ENCODE measurements at places on chromosomes 2 and 18. TPM values are rescaled to one million over a fixed set of nuclear protein-coding genes. Genes with fewer than 3 reads are reported as not detected.
A peak's percentile ranks its signal among the peaks of the same experiment; 100 is the strongest.

DNA sequence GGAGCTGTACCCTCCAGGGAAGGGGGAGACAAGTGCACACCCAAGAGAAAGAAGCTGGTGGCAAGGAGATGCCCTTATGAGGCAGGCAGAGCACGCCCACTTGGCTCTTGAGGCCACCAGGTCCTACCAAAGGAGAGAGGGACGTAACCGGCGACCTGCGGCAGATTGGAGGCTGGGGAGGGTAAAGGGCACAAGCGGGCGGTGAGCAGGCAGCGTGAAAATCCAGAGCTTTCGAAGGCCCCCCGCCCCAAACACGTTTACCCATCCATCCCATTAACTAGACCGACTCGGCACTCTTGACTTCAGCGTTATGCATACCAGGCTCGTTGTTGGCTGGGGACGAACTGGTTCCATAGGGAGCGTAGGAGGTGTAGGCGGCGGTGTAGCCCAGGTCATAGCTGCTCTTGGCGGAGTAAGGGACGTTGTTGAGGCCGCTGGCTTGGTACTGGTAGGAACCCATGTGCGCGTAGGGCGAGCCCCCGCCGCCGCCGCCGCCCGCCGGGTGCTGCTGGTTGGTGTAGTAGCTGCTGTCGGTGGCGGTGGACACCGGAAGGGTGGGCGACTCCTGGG, 794 bp downstream of the DLX2 start:
- peak; percentile 31 for DNase-seq

DNA sequence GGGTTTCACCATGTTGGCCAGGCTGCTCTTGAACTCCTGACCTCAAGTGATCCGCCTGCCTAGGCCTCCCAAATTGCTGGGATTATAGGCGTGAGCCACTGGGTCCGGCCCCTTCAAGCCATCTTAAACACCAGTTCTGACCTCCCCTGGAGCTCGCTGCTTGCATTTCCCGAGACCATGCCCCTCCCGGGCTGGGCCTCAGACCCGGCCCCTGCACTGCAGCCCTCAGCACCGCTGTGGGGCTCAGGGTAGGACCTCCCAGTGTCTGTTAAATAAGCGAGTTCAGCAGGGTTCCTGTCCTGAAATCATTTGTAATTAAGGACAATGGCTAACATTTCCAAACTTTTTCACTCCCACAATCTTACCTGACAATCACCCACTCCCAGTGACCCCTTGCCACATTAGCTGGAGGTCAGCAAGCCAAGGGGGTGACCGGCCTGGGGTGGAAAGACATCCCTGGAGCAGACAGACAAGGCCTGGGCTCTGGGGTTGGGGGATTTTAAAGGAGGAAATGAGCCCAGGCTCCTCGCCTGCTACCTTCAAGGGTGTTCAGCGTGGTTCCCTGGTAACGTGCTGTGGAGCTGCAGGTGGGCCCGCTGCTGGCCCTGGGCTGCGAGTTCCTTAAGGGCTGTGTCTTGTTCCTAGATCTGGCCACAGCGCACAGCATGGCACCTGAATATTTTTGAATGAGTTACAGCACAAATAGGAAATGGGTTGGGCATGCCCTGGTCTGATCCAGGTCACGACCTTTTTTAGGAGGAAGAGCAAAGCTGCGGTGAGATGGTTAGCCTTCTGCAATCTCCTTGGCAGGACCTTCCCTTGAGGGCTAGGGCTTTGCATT, 15.1 kb downstream of the CYS1 start:
- DNase-seq: no peak

DNA sequence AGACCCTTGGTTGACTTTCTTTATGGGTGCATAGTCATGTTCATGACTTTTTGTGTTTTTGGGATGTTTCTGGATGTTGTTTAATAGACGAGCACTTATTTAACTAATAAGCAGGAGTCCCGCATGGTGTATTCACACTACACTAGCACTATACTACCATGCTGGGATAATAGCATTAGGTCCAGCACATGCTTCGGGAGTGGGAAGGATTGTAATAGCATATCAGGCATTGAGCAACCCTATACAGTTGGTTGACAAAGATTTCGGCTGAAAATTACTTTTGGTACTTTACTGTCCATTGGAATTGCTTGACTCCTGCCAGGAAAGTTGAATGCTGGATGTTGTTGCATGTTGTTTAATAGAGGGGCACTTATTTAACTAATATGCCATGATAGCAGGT, 2.8 kb downstream of the SH3RF3 start:
- no peak for DNase-seq

DNA sequence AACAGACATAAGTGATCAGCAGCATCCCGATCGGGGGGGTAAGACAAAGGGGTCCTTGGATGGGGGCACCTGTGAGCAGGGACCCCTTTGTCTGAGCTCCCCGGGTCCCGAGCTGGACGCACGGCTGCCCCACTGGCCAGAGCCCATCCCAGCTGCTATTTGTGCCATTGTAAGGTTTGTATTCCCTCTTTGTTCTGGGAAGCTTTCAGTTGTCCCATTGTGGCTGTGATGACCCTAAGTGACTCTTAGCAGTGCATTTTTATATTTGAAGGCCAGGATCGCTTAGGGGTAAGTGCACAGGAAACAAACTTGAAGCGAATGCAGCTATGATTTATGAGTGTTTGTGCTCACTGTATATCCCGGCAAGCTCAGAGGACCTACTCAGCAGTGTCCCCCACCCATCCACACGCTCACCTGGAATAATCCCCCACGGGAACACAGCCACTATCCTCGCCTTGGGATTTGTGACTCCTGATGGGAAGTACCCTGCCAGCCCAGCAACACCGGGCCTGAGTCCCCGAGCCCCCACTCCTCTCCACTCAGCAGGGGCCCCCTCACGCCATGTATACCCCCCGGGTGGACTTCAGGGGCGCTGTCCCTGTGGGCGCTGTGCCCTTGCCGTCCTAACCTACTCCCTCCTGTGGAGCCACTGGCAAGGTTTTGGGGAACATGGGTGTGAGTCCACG, 80.1 kb downstream of the MBP start:
- no peak for DNase-seq

OXER1 gene
- not detected for total RNA-seq

DNA sequence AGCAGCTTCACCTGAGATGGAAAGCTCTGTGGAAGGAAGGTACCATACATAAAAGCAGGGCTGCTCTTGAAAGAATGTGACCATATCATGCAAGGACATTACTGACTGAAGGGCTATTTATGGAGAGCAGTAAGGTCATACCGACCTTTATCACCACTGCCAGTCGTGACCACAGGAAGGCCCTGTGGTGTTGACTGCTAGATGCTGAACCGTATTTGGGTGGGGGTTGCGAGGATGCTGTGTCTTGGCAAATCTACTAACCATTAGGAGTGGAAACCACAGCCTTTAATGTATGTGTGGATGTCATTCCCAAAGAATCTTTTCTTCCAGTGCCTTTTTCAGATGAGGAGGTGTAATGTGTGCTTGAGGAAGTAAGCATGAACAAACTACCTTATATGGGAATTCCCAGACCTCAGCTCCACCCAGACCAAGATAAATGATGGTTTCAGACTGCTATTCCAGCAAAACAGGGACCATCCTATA, 60.8 kb downstream of the LIMS1 start:
- no peak for DNase-seq

DNA sequence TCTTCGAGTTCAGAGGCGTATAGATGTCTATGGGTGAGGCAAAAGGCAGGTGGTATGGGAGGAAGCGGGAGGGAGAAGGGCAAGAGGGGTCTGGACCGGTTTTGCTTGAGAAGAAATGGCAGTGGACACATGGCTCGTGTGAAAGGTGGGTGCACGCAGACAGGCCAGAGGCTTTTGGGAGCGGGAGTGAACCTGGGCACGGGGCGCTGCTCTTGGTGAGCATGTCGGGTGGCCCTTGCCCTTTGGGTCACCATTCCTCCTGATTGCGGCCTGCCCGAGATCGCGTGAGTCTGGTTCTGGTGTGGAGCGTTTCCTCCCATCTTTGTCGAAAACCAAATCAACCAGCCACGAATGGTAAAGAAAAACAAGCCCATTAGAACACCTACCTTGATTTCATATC, 12.6 kb downstream of the LDLRAD4 start:
- no peak for DNase-seq

DNA sequence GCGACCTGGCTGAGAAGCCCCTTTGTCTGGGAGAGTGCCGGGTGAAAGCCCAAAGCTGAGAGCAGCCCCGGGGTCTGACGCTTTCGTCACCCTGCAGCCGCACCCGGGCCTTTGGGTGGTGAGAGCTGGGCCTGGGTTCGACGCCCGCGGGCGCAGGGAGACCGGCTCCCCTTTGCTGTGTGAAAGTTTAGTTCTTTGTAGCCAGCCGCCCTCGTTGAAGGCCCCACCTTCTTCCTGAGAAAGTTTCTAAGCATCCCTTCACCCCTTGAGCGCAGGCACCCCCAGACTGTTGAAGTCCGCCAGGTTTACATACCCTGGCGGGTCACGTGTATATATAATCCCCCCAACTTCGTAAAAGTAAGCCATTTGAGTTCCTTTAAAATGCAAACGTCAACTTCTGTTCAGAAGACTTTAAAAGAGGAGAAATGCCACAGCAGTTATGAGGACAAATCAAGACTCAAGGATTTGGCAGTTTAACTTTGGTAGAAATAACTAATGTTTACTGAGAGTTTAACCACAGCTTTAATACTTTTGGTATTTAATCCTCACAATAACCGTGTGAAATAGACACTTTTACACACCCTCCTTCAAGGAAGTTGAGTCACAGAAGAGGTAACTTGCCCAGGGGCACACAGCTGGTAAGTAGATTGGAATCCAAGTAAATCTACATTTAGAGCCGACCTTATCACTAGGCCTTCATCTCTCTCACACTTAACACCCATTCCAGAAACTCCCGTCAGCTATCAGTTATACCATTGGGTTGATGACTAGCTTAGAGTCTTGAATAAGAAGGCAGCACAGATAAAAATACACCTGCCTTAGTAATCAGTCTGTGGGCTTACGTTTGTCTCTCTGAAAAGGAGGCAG, 1.1 kb upstream of the MBOAT2 start:
- DNase-seq: no peak

DNA sequence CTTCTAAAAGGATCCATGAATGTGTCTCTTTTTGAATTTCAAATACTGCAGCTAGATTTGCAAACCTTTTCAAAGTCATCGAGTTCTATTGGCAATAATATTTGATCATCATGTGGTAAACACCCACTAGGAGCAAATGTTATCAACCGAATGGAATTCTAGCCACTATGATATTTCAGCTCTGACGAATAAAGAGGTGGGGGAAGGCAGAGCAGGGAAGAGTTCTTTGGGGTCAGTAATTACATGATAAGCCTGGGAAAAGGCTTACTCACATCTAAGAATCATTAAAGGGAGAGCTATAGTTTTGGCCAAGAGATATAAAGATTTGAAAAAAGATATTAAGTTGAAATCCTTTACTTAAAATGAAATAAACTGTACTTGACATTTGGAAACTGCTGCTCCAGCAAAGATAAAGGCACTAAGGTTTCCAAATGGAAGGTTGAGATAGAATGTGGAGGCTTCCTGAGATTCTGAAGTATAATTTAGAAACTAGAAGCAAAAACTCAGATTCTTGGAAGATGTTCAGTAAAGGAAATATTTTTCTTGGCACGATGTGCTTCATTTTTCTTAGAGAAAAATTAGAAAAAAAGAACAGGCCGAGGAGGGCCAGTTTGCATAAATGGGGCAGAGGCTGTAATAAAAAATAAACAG, 104.7 kb upstream of the ARHGAP28 start:
- DNase-seq: no peak

GRCh38 chr18:77133051-77133834, 660 bp upstream of the MBP start:
- DNase-seq: no peak

DNA sequence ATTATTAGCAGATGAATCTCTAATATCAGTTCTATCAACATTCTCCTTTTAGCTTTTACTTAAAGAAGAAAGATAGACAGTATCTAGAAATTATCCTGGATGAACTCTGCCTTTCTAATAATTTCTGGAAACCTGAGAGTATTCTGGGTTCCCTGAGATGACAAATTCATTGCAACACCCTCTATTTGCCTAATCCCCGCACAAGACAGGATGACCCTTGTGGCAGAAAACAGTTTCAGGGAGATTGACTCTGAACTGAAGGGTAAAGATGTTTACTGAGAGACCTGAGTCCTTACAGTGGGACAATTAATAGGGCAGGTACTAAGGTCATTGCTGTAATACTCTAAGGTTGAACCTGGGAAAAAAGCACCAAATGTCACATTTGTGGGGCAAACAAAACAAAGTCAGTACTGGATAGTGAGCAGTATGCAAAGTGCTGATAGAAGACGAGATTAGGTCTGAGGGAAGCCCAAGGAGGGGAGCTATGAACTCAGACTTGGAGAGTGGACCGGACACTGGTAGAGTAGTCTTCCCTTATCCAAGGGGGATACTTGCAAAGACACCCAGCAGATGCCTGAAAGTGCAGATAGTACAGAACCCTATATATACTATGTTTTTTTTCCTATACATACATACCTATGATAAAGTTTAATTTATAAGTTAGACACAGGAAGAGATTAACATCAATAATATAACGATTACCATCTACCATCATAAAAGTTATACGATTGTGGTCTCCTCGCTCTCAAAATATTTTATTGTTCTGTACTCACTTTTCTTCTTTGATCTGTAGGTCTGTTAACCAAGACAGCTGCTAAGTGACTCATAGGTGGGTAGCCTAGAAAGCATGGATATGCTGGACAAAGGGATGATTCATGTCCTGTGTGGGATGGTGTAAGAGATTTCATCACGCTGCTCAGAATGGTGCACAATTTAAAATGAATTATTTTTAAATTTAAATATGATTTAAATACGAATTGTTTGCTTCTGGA, 148.3 kb upstream of the KLHL14 start:
- no peak for DNase-seq

DNA sequence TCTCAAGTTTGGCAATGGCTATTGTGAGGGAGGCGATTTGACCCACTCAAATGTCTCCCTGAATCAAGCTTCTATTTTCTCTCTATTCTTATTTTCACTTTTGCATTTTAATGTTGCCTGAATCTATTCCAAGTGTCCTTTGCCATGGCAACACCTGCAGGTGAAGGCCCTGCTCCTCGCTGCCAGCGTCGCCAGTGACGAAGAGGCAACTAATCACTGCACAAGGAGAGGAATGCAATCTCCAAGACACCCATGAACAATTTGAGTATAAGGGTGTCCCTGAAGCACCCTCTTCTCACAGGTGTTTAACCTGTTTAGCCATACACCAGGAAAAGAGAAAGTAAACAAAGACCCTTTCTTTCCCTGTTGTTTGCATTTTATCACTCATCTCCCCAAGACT, 165.6 kb upstream of the VRK2 start:
- DNase-seq: no peak

ZNF407 gene
- 22.0 TPM for total RNA-seq

POTEC gene
- total RNA-seq: under 0.01 TPM

GAD1 gene
- 80.7 TPM for total RNA-seq

SNORC gene
- total RNA-seq: 2.4 TPM

RFX8 gene
- 0.41 TPM for total RNA-seq

- DNase-seq: no peak
Measured at GRCh38 chr2:219433666-219434467, 776 bp upstream of the SPEG start.

ELAC1 gene
- 11.0 TPM for total RNA-seq

DNA sequence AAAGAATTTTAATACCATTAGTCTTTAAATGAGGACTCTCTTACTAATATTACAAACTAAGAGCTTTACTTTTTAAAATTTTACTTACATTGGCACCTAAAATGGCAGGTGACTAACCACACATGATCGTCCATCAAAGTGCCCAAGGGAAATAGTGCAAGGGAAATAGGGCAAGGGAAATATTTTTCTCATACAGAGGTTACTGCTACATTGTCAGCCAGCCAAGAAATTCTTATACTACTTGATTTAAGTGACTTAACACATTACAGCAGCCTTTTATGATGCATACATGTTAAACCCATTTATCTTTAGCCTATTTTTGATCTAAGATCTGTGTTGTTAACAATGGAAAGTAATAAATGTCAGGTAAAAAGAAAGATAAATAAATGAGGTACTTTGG, 587.2 kb upstream of the PKDCC start:
- no peak for DNase-seq

SRD5A2 gene
- total RNA-seq: not detected
